ENCODE measurements at places on chromosomes 7 and 10.
A peak's percentile ranks its signal among the peaks of the same experiment; 100 is the strongest.

DNA sequence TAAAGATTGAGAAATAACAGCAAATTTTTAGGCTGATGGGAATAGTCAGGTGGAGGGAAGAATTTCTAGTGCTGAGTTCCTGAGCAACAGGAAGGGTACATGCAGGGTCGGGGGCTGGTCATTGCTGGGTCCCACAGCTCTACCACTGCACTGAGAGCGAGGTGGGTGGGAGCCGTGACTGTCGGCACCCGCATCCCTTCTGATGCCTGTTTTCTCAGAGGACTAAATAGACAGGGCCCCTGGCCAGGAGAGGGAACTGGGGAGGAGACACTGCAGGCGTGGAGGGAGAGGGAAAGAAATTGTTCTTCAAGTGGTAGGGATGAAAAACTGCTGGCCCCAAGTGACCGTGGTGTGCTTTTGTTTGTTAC, 7.3 kb downstream of the GTPBP4 start:
- no peak for DNase-seq

- DNase-seq = no peak
Measured at GRCh38 chr10:109934958-109935793, 11.9 kb upstream of the XPNPEP1 start.

DNA sequence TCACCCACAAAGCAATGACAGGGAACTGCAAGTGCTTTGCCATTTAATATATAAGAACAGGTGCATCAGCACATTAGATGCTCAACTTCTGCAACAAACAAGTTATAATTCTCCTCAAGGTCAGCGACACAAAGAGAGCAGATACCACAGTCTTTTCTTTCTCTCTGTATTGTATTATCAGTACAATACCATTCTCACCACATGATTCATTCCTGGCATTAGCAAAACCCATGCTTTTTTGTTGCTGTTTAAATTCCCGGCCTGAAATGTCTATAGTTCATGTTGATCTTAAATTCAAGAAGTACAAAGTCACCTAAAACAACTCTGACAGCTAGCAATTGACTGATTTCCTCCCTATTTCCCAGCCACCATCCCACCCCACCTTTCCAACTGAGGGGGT, 111.8 kb upstream of the FEZF1 start:
- DNase-seq = no peak

GRCh38 chr10:100709146-100710082, 36.0 kb upstream of the PAX2 start:
- DNase-seq = no peak

DNA sequence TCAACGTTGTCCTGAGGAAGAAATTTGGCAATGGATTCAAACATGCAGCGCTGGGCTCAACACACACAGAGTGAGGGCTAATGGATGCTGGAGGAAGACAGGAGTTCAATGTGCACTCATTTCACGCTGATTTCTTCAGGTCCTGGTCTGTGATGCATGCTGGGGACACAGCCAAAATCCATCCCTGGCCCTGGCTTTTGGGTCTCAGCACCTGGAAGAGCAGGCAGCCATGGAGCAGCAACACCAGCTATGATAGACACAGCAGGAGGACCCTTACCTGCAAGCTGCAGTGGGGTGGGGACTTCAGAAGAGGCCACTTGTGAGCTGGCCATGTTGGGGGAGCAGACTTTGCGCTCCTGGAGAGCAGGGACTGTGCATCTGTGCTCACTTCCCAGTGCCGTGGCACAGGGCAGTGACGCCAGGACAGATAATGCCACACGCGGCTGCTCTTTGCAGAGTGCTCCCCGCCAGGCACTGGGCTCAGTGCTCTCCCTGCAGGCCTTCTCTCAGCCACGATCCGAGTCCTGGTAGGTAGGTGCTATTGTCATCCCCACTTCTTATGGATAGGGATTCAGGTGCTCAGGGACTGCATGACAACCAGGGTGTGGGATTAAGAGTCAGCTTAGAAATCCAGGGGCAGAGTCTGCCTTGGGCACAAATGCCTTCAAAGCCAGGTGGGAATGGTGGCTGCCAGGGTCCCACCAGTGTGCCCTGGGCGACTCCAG, 138.8 kb upstream of the UNC5B start:
- DNase-seq = no peak

DNA sequence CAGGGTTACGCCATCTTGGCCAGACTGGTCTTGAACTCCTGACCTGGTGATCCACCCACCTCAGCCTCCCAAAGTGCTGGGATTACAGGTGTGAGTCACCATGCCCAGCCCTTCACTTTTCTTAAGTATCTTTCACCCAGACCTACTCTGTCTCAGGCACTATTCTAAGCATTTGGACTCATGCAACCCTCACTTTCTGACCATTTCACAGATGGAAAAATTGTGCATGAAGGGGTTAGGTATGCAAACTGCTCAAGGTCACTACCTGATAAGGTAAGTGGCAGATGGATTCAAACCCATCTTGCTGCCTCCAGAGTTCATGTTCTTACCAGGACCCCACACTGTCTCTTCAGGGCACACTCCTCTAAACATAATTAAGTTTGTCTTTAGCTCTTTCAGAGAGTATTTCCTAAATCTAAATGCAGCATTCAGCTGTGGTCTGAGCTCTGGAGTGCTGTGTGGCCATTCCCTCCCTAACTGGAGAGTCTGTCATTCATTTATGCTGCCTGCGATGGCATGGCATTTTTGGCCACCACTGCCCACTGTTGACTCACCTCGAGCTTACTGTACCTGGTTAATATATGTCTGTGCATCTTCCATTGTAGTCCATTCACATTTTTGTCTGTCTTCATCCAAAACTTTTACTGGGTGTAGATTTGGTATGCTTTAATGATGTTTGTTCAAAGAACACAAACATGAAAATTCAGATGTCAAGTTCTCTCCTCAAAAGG, 88.4 kb downstream of the CCDC71L start:
- no peak for DNase-seq

- no peak for DNase-seq
Measured at GRCh38 chr7:55036950-55037736, 18.3 kb downstream of the EGFR start.

DNA sequence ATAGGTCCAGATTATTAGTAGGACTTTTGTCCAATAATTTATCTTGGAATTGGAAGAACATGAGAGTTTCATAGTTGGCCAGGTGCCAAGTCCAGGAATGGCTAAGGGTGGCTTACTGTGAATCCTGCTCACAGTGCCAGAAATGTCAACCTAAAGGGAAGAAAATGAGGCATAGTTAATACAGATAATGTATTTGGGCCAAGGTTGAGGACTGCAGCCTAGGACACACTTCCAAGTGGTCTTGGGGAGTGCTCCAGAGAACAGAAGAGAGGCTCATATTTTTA, 78.2 kb downstream of the MAPK8 start:
- no peak for DNase-seq

GRCh38 chr10:13659887-13660550, 73.3 kb downstream of the PRPF18 start:
- peak; percentile 75 for DNase-seq

GRCh38 chr10:93393211-93393610, 88.9 kb downstream of the MYOF start:
- no peak for DNase-seq

- DNase-seq = no peak
Measured at GRCh38 chr7:110253093-110253492, 837.8 kb upstream of the LRRN3 start.

DNA sequence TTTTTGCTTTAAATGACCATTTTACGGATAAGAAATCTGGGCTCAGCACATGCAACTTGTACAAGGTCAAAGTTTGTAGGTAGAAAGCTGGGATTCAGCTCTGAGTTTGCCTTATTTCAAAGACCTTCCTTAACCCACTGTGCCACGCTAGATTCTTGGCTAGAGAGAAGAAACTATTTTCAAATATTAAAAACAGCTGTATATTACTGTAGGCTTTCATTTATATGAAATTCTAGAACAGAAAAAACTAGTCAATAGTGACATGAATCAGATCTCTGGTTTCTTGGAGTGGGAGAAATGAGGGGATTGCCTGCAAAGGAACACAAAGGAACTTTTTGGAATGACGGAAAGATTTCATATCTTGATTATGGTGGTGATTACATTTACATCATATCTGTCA, 53.0 kb upstream of the C1GALT1 start:
- no peak for DNase-seq

DNA sequence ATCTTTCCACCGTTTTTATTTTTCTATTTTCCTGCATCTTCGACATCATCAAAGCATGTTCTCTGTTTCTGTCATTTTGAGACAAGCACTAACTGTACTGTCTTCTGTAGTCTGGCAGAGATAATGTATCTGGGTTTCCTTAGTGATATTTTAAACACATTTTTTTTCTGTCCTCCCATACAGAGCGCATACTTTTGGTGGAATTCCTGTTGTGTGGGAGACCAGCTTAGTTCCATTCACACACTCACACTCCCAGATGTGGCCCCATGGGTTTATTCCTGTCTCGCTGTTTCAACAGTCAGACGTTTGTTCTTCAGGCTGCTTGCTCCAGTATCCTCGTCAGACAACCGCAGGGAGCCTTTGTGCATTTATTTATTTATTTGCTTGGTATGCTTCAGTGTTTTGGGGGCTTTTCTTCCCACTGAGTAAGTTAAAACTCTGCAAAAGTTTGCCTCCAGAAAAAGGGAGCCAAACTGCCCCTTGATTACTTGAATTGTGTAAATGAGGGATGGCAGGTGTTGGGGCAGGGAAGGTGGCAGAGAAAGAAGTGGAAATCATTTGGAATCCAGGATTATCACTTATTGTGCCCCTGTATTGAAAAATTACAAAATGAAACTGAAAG, 456.8 kb upstream of the KLF6 start:
- DNase-seq = no peak

- DNase-seq = no peak
Measured at GRCh38 chr10:116085323-116085722, 187.7 kb downstream of the GFRA1 start.

DNA sequence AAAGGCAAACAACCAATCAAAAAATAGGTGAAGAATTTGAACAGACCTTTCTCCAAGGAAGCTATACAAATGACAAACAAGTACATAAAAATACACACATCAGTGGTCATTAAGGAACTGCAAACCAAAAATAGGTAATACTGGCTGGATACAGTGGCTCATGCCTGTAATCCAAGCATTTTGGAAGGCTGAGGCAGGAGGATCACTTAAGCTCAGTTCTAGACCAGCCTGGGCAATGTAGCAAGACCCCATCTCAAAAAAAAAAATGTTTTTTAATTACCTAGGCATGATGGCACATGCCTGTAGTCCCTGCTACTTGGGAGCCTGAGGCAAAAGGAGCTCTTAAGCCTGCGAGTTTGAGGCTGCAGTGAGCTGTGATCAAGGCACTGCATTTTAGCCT, 19.3 kb downstream of the CDCA7L start:
- no peak for DNase-seq

DNA sequence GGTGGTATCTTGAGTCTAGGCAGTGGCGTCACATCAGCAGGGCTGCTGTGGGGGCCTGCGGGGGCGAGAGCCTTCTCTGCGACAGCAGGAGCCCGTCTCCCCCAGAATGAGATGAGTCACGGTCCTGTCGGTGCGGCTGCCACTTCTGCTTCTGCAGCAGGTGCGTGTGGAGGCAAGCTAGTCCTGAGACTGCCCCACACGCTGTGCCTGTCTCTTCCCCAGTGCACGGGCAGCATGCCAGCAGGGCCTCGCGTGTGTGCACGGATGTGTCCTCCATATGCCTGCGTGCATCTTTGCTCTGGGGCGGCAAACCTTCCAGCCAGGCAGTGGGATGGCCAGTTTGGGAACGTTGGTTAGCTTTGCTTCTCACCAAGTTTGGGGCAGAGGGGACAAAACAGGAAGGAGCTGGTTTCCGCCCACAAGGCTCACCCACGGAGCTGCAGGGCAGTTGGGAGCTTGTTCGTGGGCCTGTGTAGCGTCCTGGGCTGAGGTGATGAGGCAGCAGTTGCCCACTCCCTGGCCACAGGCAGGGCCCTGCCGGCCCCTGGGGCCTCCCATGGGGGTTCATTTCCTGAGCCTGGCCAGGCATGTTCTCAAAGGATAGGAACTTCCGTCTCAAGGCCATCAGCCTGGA, 60.8 kb upstream of the PPIF start:
- DNase-seq = no peak

GRCh38 chr10:119945805-119946204, 53.3 kb downstream of the SEC23IP start:
- no peak for DNase-seq

DNA sequence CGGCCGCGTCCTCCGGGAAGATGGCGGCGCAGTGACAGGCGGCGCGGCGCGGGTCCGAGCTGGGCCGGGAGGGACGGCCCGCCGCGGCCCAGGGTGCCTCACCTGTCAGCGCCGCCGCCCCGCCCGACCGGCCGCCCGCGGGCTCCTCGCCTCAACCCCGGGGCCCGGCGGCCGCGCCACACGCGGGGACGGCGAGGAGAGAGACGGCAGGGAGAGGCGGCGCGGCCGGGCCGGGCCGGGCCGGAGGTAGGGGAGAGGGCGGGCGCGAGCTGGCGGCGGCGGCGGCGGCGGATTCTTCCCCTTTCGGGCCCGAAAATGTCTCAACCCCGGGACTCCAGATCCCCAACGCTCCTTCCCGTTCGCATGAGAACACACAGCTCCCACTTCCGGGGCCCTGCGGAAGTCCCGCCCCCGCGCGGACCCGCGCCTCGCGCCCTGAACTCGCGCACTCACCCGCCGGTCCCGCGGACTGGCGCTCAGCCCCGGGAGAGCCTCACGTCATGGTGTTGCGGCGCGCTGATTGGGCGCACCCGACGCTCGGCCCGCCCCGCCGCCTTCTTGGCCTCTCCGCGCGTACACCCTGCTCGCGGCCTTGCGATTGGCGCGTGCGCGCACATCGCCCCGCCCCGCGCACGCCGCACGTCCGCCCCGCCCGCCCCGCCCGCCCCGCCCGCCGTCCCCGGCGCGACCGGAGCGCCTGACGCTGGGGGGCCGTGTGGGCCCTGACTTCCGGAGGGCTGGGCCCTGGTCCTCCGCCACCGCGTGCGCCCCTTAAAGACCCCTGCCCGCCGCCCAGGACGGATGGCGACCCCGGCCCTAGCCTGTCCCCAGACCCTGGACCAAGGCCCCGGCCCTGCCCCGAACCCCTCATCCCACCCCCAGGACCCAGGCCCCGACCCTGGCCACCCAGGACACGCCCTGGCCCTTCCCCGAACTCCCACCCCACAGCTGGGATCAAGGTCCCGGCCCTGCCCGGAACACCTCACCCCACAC, at the start of gene LARP4B:
Gene LARP4B (minus strand): TSS at position 380 of the 993 bp plus-strand sequence. CDS start 45,984 bp downstream, outside the sequence.
- DNase-seq = peak; percentile 98

Data from frontal cortex (tissue), 4 donors.